ENCODE measurements at places on chromosomes 5 and 9.

GRCh38 chr9:113154946-113155345 lies 4.1 kb downstream of the SLC31A2 start:
- no peak for DNase-seq

- no peak for DNase-seq
These were observed 88.4 kb upstream of the TNFSF8 start for GRCh38 chr9:115018547-115019435.

DNA sequence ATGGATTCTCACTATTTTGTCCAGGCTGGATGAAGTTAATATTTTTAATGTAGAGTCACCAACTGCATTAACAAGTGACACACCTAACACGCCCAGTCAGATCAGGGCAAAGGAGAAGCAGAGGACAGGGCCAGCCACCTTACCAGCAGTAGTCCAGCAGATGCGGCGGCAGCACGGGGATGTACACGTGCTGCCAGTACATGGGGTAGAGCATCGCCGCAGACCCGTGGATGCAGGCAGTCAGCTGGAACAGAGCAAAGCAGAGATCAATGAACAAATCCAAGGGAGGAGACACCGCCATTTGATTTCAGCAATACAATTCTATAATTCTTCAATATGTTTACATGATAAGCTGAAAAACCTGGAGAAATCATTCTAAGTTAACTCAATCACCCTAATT lies 274.2 kb downstream of the CRB2 start:
- no peak for DNase-seq

GRCh38 chr9:134630861-134631260 lies 10.7 kb upstream of the COL5A1 start:
- DNase-seq: no peak

GRCh38 chr5:56532466-56532865 lies 282.9 kb upstream of the MAP3K1 start:
- DNase-seq: no peak

DNA sequence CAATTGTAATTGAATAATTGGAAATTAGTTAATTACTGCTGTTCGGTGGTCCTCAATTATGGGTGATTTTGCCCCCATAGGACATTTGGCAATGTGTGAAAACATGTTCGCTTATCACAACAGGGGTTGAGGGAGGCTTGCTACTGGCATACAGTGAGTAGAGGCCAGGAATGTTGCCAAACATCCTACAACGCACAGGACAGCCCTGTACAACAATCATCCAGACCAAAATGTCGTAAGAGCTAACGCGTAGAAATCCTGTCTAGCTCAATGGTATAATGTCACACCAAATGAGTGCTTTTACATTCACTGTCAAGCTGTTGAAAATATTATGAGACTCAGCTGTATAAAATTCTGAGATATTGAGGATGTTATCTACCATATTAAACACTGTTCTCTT lies 464.4 kb upstream of the TUSC1 start:
- no peak for DNase-seq

- DNase-seq: no peak
These were observed 8.3 kb upstream of the ATG10 start for GRCh38 chr5:81963544-81963943.

DNA sequence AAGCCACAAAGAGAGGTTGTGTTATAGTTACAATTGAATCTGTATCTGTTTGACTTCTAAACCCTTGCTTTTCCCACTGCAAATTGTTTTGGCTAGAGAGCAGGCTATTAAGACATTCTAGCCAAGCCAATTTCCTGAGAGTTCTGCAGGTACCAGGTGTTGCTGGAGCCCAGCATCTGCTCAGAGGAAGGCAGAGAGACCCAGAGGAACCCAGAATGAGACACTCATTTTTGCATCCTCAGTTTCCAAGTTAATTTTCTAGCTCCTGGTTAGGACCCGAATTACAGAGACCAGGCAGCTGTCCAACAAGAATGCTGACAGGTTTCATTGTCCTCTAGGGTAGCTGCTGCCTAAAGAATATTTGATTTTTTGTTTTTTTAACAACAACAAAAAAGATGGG lies 266.2 kb downstream of the TRIM32 start:
- DNase-seq: no peak
